Cardiac septum (tissue), 1 donor: ENCODE measurements at places on chromosomes 5 and 9. TPM values are rescaled to one million over a fixed set of nuclear protein-coding genes. Genes with fewer than 3 reads are reported as not detected.

Gene BASP1
- total RNA-seq, result 3.9 TPM

DNA sequence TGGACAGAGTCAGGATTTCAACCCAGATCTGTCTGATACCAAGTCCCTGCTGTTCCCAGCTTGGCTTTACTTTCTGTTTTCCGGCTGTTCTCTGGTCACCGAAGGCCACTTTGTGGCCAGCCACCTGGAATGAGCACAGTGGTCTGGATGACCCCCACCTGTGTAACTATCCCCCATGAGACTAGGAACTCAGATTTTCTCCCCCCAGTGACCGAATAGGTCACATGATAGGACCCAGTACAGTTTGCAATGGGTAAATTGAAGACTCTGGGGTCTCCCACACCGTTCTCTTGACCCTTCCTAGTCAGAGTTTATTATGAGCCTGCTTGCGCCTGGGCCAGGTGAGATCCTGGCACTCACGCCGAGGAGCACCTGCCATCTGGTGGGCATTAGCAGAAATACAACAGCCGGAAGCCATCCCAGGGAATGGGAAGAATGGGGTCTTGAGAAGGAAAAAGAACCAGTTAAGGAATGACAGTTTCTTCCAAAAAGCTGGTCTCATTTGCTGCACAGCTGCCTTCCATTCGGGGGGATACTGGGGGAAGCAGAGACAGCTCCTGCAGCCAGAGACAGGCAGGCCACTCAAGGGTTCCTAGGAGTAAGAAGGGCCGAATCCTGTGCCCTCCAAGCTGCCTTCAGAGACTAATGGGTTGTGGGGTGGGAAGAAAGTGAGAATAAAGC, 7.1 kb downstream of the PHYHD1 start:
- no peak for DNase-seq

DNA sequence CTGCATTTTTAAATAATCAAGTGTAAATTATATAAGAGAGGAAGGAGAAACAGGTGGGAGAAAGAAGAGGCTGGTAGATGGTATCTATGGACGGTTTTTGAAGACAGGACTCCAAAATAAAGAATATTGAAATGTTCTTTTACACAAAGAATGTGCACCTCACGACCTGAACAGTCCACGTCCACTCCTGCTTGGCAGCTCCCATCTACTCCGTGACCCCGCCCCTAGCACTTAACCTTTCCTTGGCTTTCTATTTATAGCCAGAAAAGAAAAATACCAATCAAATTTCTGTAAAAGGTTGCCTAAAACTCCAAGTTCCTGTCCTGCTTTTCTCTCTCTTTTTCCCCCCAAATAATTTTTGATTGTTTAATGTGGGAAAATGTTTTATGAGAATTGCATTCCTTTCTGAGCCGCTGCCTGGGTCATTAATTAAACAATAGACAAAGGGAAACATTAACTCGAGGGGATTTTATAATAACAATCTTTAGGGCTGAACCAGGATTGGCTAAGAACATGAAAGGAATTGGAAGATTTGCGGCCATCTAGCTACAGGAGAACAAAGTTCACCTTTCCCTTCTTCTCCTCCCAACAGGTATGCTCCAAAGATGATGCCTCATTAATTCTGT, 173.6 kb upstream of the MAP3K1 start:
- no peak for DNase-seq

Gene APBA1
- total RNA-seq, result 1.9 TPM

- DNase-seq, result no peak
Measured at GRCh38 chr5:9062873-9063272, 483.0 kb downstream of the SEMA5A start.

DNA sequence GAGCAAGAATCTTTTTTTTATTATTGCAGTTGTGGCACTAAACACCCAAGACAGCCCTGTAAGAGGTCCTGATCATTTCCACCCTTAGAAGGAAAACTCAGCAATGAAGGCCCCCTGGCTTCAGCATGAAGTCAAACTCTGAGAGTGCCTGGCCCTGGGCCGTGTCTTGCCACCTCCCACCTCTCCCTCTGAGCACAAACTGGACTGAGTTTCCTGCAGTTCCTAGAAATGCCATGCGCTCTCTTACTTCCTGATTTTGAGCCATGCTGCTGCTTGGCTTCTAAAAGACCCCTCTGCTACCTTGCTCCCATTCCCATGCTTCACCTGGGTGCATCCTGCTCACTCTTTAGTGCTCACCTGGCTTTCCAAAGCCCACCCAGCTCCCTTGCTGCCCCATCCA, 140.4 kb upstream of the KLF9 start:
- DNase-seq, result no peak

GRCh38 chr9:109953300-109953699, 173.3 kb downstream of the PALM2AKAP2 start:
- no peak for DNase-seq

Gene LPAR1
- 10.6 TPM for total RNA-seq
